ENCODE measurements at places on chromosomes 12 and 14.

GRCh38 chr14:29007990-29008389 is 241.4 kb downstream of the FOXG1 start:
- DNase-seq = no peak

DNA sequence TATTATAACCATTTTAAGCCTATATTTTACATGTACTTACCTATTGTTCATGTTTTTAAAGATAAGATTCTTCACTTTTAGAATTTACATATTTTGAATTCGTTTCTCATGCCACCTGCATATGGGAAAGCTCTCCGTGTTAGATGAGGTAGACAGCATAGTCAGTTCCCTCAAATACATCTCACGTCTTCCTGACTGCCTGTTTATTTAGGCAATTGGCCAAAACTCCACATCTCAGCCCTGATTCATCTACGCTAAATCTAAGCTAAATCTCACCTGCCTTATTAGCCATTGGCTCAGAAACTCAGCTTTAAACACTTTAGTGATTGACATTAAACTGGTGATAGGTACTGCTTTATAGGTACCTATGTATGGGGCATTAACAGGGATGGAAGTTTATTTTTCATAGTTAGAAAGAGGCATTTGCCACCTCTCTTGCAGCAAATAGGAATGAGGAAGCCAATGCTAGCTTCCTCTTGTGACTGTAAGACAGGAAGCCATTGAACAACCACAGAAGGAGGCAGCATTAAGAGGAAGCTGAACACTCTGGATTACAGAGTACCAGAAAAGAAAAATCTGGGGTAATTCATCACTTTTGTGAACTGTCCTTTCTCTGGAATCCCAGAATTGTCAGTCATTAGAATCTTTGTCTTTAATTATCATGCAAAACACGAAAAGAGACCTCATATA is 111.9 kb downstream of the LRFN5 start:
- DNase-seq = no peak

DNA sequence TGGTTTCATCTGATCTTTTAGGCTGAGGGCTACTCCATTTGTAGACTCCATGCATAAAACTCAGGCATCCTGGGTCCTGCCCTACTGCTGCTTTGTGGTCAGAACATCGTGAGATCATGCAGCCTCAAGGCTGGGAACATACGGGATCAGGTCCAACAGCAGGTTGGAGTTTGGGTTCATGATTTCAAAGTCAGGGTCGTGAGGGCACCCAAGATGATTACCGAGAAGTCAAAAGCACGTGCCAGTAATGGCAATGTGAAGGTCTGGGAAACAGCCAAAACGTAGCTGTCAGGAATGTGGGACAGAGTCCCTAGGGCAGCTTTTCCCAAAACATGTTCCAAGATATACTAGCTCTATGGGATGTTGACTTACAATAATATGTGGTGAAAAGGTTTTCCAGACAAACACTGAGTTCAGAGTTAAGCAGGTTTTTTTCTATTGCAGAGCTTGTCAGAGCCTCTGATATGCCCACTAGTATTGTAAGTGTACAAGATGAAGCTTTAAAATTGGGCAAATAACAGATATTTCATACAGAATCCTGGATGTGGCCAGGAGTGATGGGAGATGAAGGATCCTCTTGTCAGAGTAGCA is 130.3 kb upstream of the DNM1L start:
- no peak for DNase-seq

GRCh38 chr14:103623883-103624482 is 5.0 kb upstream of the KLC1 start:
- DNase-seq = no peak

DNA sequence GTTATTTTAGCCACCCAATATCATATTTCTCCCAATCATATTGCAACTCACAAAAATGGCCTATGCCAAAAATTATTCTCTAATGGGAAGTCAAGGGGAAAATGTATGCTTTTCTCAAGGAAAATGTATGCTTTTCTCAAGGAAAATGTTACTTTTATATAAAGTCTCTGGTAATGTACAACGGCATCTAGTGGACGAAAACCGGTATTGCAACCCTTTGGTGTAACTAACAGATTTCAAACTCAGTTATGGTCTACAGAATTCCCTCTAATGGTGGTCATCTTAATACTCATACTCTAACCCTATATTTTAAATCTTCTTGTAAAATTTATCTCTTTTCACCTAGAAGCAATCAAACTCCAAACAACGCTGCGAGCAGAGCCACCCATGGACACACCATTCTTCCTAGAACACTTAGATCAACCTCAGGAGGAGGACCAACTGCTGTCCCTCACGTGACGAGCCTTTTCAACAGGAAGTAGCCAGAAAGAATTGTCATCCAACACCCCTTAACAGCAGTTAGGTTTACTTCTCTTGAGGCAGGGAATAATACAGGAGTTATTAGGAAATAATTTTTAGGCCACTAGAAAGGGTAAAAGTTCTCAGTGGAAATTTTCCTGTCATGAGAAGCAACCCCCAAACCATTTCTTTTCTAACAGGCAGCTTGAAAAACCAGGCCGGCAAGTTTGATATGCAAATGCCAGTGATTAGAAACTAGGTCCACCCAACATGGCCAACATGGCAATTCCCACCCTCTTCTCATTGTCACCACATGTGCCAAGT is 20.1 kb downstream of the APOBEC1 start:
- peak; percentile 65 for DNase-seq

DNA sequence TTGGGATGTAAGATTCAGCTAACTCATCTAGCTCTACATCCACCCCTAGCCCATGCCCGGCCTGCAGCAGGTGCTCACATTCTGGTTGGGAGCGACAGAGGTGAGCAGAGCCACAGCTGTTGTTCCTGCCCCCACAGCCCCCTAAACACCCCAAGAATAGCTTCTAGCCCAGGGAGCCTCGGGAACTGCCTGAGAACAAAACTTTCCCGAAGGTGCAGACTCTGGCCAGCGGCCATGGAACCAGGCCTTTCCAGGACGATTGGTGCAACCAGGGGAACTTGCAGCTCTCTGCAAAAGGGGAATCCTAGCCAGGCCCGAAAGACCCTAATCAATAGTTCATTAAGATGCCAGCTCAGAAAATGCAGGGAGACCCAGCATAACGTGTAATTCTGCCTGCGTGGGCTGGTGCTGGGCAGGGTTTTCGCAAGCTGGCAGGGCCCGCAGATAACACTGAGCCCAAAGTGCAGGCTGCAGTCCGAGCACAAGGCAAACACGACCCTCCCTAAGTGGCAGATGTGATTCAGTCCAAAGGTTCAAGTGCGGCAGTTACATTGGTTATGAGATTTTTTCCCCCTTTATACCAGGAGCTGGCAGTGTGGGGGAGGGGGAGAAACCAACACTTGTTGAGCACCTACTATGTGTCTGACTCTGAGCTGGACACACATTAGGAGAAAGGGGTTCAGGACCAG is 122.5 kb upstream of the MAP1LC3B2 start:
- no peak for DNase-seq

DNA sequence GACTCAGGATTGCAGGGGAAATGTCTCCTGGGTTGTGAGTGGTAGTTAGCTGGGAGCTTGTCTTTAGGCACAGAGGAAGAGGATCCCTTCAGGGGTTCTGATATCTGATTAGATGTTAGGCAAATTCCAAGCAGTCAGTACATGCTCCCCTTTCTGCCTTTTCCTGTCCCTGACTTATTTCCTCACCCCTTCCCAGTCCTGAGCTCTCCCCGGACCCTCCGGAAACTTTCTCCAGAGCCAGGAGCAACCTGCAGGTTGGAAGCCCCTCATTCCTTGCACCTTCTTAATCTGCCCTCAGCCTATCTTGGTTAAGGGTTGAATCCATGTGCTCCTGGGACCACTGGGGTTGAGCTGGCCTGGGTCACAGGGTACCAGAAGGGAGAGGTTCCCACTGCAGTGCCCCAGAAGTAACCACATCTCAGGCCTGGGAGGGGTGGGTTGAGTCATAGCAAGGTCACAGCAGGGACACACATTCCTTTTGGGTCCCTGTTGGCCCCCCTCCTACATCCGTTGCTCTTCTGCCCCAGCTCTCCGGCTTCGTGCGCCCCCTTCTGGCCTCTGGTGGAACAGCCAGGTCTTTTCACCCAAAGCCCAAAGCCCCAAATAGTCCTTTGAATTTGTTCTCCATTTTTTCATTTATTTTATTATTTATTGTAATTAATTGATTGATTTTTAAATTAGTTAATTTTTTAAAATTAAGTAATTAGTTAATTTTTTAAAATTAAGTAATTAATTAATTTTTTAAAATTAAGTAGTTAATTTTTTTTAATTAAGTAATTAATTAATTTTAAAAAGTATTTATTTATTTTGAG is 1.8 kb downstream of the IGFBP6 start:
- peak; percentile 91 for DNase-seq

DNA sequence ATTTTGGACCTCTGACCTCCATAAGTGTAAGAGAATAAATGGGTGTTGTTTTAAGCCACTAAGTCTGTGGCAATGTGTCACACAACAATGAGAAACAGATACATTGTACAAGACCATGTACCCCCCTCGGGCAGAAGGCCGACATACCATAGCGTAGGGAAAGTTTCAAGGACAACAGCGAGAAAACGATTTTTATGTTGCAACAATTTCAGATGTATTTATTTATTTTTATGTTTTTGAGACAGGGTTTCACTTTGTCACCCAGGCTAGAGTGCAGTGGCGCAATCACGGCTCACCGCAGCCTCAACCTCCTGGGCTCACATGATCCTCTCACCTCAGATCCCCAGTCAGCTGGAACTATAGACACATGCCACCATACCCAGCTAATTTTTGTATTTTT is 136.4 kb upstream of the NCOR2 start:
- no peak for DNase-seq

GRCh38 chr14:74983343-74983742 is 19.4 kb upstream of the EIF2B2 start:
- DNase-seq = no peak

GRCh38 chr14:34997762-34998161 is 15.0 kb downstream of the SRP54 start:
- peak; percentile 32 for DNase-seq

- DNase-seq = no peak
Observed at GRCh38 chr14:104389326-104390220, 190.0 kb upstream of the C14orf180 start.

- DNase-seq = no peak
Observed at GRCh38 chr12:105100998-105101397, 6.5 kb upstream of the WASHC4 start.

GRCh38 chr12:39620659-39621658 is 1.4 kb upstream of the ABCD2 start:
- DNase-seq = peak; percentile 13

GRCh38 chr12:113659416-113659815 is 187.7 kb upstream of the LHX5 start:
- DNase-seq = no peak

DNA sequence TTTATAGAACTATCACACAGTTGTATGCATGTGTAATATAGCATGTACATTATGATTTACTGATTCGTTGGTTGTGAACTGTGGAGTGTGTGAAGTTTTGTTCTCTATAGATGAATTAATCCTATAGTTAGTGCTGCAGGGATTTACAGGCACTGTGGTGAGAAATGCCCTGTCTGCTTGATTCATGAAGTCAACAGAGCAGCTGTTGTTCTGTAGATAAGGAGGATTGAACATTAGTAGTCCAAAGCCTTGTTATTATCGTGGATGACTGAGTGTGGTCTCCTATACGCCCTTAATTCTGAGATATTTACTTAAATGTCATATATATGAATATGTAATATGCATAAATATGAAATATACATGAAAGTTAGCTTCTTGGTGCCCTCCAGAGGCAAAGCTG is 98.3 kb downstream of the DNAH10 start:
- DNase-seq = no peak

DNA sequence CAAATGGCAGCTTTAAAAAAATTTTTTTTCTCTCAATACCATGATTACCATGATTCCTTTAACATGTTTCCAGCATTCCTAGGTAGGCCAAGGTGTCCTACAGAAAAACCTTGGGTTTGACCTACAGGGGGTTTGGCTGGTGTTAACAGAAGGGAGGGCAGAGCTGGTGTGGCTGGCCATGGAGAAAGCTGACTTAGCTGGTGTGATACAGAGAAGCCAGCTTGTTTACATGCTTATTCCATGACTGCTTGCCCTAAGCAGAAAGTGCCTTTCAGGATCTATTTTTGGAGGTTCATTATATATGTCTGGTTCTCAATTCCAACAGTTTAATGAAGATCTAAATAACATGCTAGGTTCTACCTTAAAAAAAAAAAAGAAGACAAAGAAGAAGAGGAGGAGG is 68.6 kb downstream of the EEA1 start:
- no peak for DNase-seq

GRCh38 chr12:80234667-80235066 is 135.3 kb downstream of the OTOGL start:
- no peak for DNase-seq

DNA sequence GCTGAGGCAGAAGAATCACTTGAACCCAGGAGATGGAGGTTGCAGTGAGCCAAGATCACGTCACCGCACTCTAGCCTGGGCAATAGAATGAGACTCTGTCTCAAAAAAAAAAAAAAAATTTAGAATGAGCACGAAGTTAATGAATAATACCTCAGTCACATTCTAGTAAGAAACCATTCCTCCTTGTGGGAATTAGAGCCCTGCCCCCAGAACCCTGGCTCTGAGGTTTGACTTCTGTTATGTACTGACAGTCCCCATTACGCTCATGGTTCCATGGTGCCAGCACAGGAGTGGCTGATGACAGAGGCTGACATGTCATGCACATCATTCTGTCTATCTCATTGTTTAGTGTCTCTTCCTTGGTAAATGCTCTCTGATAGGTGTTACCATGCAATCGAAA is 132.6 kb upstream of the FGD4 start:
- no peak for DNase-seq

DNA sequence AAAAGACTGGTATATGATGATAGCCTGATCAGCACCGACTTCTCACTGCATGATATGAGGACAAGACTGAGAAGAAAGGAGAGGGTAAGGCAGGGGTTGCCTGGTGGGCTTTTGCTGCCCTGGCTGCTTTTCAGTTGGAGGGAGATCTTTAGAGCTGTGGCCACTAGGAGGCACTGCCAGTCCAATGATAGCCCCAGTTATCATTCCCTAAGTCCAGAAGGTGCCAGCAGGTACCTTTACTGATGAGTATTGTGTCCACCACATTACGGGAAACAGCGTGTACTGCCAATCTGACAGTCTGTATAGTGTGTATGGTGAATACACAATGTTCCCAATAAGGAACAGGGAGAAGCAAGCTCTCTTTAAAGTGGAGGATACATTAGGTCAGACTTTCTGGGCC is 55.8 kb upstream of the CCDC175 start:
- DNase-seq = peak; percentile 73

DNA sequence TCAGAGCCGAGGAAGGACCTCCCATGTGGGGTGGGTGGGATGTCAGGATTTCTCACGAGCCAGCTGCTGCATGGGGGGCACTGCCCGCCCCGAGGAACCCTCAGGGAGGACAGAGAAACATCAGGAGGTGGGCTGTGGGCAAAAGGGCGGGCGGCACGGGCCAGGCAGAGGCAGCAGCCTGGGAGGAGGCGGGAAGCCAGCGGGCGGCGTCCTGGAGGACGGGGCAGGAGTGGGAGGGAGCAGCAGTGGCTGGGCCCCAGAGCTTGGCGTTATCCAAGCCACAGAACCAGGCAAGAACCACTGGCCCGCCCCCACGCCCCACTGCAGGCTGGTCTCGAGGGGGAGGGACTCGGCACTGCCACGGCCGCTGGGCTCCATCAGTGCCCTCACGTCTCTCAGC is 2.4 kb downstream of the C14orf180 start:
- DNase-seq = no peak

Measured in mesendoderm (in vitro differentiated cells).